ENCODE measurements at places on chromosomes 13 and 19.

- DNase-seq, result no peak
Measured at GRCh38 chr13:26255115-26255514, 1.2 kb downstream of the CDK8 start.

DNA sequence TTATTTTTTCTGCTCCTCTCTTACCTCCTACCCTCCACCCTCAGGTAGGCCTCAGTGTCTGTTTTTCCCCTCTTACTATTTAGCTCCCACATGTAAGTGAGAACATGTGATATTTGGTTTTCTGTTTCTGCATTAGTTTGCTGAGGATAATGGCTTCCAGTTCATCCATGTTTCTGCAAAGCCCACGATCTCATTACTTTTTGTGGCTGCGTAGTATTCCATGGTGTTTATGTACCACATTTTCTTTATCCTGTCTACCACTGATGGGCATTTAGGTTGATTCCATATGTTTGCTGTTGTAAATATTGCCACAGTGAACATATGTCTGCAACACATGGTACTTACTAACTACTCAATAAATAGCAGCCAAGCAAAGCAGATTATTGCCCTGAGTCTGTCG is 56.8 kb downstream of the DNAJC15 start:
- no peak for DNase-seq

DNA sequence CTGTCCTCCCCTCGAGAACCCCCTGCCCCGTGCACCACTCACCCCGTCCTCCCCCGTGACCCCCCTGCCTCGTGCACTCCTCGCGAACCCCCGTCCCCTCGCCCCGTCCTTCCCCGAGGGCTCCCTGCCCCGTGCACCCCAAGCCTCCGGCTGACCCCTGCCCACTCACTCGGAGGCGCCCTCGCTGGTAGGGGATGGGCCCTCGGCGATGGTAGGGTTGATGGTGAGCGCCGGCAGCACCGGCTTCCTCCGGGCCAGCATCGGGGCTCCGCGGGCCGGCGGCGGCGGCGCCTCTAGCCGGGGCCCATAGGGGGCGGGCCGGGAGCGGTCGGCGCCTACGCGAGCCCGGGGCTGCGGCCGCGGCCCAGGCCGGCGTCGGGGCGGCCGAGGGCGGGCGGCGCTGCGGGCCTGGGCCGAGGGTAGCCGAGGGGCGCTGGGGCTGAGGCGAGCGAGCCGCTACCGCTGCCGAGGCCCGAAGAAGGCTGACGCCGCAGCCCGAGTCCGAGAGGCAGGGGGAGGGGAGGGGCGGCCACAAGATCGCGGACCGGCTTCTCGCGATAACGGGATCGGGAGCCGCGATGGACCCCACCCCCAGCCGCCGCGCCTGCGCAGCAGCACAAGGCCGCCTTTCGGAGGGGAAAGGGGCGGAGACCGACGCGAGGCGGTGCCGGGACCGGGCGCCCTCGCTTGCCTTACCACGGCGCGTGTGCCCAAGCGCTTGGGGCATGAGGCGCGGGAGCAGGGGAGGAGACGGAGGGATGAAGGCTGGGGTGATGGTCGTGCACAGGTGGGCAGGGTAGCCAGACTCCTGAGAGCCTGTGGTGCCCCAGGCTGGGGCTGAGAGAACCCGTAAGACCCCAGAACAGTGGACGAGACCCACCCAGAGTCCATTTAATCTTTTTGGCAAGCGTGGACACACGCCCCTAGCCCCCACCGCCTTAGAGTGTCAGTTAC is at the start of gene MAP2K2:
TSS of gene MAP2K2 (minus strand) at position 508 of the 954 bp plus-strand sequence. CDS start at position 261, 247 bp downstream.
- peak; percentile 87 for DNase-seq

- DNase-seq, result peak; percentile 96
Measured at GRCh38 chr13:66210677-66211076, 1019.5 kb downstream of the PCDH9 start.

GRCh38 chr13:33087790-33088189 is 71.6 kb downstream of the KL start:
- no peak for DNase-seq

GRCh38 chr13:32589471-32589870 is 3.2 kb downstream of the PDS5B start:
- peak; percentile 27 for DNase-seq

GRCh38 chr19:53308339-53308811 is 25.2 kb upstream of the ZNF845 start:
- no peak for DNase-seq

DNA sequence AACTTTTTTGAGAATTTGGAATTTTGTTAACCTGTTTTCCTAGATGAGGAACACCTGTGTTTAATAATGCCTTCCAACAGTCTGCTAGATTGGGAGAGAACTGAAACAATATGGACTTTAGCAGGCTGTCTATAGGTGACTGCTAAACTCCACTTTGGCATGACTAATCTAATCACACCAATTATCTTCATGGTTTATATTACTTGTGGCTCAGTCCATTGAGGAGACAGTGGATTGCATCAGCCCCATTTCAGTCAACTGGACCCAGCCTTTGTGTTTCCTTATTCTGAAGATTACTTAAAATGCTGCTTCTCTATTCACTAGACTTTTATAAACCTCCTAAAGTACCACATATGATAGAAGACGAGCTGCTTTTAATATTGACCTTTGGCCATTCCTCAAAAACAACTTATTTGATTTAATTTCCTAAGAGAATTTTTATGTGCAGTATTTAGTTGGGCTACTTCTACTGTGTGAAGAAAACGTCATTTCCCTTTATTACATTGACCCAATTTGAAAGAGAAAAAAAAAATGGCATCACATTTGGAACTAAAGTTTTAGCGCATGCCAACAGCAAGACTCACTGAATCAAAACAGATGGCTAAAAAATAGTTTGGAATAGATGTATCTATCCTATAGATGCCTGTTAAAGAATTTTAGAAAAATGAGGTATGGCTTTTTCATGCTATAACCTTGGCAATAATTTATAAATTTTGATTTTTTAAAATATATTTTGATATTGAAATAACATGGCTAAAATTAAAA is 295.8 kb downstream of the NDFIP2 start:
- DNase-seq, result peak; percentile 17

- DNase-seq, result no peak
Measured at GRCh38 chr19:51137792-51138425, 4.2 kb upstream of the SIGLEC7 start.

DNA sequence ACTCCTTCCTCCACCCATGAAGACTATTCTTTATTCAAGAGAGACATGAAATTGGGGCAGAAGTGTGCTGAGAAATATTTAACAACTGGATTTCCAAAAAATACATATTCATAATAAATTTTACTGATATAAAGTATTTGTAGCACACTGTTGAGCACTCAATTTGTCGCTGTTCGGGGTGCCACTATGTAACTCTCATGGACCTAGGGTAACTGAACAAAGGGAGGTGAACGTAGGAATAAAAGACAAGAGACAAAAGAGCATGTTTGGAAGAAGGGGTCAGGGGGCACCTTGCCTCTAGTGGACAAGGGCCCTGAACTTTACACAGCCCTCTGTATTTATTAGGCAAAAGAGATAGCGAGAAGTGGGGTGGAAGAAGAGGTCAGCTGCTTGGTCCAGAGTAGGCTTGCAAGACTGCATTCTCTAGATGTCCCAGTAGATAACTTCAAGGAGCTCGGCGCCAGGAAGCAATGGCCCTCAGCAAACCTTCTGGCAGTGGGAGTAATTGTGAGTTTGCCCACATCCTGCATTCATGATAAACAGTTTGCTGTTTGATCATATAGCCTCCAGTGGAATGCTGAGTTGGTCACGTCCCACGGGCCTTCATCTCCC is 4.5 kb upstream of the ZNF175 start:
- no peak for DNase-seq

DNA sequence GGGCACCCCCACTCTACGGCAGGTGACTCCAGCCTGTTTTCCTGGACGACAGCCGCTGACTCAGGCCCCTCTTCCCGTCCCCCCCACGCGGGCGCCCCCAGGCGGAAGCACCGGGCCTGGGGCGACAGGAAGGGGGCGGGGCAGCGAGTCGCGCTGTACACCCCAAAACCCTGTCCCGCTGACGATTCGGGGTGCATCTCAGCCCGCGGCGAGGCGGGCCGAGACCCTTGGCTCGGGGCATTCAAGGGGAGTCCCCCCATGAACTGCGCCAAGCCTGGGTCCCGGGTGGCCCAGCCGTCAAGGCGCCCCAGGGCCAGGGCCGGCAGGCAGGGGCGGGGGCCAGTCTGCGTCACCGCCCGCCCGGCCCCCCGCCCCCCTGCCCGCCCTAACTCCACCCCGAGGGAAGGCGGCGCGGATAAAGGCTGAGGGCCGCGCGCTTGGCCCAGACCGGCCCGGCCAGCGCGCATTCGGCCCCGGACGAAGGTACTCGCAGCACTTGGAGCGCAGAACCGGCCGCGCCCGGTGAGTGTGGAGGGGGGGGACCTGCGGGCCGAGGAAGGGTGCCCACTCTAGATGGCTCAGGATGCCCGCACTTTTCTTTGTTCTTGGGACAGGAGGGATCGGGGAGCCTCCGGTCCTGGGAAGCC is at the start of gene MIDN:
TSS of gene MIDN (plus strand) at position 445 of the 647 bp plus-strand sequence. CDS start 1,714 bp downstream, outside the sequence.
- DNase-seq, result peak; percentile 92

- no peak for DNase-seq
Measured at GRCh38 chr13:21911646-21912298, 240.9 kb downstream of the FGF9 start.

DNA sequence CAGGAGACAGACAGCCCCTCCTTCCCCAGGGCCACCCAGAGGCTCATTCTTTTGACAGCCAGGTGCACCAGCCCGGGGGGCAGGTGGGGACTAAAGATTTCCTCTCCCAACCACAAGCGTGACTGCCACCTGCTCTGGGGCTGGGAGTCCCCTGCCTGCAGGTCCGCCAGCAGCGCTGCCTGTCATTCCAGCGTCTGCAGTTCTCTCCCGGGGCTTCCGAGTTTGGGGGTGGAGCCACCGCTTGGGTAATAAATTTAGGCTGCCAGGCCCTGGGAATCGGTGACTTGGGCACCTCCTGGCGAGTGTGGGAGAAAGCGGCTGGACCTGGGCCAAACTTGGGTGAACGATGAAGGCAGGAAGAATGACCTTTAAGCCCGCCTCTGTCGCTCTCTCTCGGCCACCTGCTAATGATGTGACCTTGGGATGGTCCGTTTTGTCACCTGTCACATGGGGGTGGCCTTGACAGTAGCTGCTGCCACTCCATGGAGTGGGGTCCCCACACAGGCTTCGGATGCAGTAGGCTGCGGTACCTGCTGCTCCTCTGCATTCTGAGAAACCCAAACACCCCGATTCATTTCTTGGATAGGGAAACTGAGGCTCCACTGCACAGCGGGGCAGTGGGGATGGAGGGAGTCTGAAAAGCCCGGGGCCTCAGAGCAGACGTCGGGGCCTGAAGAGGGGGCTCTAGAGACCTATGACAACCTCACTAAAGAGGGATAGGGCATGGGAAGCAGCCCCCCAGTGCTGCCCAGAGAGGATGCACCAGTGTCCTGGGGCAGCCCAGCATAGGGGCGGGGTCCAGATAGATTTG is 12.8 kb downstream of the FUT6 start:
- DNase-seq, result no peak

DNA sequence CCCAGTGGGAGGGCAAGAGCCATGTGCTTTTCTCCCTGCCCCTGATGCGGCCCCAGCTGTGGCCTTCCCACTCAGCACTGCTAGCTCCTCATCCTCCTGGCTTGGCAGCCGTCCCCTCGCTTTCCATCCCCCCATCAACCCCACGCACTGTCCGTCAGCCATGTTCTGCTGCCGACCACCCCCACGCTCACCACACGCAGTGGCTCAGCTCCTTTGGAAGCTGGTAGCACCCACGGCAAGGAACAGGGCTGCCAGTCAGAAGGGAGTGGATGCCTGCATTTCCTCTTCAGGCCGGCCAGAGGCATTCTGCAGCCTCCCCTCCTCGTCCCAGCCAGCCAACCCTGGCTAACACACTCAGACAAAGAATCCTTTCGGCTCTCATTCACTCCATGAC is 6.3 kb downstream of the CALM3 start:
- DNase-seq, result no peak

GRCh38 chr19:35437406-35437951 is 10.6 kb upstream of the FFAR2 start:
- DNase-seq, result no peak

DNA sequence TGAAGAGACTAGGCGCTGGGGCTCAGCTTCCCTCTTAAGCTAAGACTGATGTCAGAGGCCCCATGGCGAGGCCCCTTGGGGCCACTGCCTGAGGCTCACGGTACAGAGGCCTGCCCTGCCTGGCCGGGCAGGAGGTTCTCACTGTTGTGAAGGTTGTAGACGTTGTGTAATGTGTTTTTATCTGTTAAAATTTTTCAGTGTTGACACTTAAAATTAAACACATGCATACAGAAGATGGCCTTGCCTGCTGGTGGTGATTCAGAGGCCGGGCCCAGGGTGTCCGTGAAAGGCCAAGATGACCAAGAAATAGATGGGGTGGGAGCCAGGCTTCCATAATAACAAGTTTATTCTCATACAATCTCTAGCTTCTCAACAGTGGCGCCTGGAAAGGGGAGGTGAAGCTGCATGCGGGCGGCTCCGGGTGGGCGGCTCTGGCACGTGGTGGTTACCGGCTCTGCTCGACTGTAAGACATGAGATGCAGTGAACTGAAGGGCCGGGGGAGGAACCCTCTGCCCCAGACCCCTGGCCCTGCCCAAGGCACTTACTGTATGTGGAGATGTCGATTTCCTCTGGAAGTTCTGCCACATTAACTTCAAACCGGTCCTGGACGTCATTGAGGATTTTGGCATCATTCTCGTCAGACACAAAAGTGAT is 10.5 kb downstream of the DDX39A start:
- no peak for DNase-seq

DNA sequence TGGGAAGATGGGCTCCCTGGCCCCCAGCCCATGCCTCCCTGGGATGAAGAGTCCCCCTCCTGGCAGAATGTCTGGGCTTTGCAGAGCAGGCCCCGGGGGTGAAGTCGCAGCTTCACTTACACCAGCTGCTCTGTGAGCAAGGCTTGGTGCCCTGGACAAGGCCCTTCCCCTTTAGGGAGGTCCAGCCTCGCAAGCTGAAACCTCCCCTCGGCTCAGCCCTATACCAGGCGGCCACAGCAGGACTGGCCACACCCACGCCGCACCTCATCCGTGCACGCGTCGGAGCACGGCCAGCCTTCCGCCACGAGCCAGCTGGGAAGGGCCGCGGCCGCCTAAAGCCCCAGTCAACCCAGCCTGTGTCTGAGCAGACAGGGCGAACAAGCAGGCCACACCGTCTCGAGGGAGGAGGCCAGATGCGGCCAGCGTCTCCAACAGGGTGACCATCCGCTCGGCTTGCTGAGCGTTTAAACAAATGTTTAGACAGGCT is 83.2 kb upstream of the MCF2L start:
- peak; percentile 86 for DNase-seq

- DNase-seq, result no peak
Measured at GRCh38 chr13:81609335-81609734, 1268.4 kb upstream of the SPRY2 start.

GRCh38 chr19:37969695-37970094 is 62.7 kb downstream of the SIPA1L3 start:
- DNase-seq, result no peak
